BJ (cell line): ENCODE measurements at places on chromosomes 4 and X. TPM values are rescaled to one million over a fixed set of nuclear protein-coding genes. Genes with fewer than 3 reads are reported as not detected.

ADAMTS3 gene
- polyA plus RNA-seq: 0.70 and 1.0 TPM in 2 replicates

GLRA2 gene
- not detected in 2 replicates for polyA plus RNA-seq

VCX3B gene
- not detected in 2 replicates for polyA plus RNA-seq

NAP1L3 gene
- 0.52 and 0.83 TPM in 2 replicates for polyA plus RNA-seq

FRMD7 gene
- polyA plus RNA-seq: not detected in 2 replicates
